ENCODE measurements at places on chromosomes 3 and 15.

DNA sequence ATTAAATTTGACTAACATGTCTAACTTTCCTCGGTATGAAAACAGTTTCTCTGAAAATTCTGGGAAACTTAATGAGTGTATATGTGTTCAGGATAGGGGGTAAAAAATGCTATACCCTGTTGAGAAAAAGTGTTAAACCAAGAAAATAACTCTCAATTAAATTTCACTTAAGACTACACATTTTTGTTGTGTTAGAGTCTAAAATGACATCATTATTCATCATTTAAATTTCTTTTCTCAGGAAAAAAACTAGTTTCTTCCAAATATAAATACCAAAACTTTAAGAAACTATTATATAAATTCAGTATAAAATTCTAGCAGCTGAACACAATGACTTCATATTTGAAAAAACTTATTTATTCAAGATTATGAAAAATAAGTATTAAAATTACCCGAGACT lies 52.2 kb downstream of the ZNF148 start:
- no peak for DNase-seq

GRCh38 chr3:69612791-69613190 lies 126.5 kb upstream of the MITF start:
- no peak for DNase-seq

GRCh38 chr15:85350395-85350794 lies 30.0 kb upstream of the AKAP13 start:
- DNase-seq: no peak

DNA sequence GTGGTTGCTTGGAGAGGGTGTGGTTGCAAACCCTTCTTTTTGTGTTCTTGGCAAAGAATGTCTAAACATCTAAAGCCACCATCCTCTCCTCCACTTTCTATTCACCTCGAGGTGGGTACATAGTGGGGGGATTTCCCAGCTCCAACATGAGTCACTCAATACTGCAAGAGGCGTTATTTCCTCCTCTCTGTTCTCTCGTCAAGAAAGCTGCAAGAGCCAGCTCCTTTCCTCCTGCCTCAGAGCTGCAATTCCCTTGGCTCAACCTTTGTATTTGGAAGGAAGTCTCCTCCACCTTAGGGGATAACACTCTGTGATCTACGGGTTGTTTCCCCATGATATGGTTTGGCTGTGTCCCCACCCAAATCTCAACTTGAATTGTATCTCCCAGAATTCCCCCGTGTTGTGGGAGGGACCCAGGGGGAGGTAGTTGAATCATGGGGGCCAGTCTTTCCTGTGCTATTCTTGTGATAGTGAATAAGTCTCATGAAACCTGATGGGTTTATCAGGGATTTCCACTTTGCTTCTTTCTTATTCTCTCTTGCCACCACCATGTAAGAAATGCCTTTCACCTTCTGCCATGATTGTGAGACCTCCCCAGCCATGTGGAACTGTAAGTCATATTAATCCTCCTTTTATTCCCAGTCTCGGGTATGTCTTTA lies 138.4 kb downstream of the PLCL2 start:
- no peak for DNase-seq

DNA sequence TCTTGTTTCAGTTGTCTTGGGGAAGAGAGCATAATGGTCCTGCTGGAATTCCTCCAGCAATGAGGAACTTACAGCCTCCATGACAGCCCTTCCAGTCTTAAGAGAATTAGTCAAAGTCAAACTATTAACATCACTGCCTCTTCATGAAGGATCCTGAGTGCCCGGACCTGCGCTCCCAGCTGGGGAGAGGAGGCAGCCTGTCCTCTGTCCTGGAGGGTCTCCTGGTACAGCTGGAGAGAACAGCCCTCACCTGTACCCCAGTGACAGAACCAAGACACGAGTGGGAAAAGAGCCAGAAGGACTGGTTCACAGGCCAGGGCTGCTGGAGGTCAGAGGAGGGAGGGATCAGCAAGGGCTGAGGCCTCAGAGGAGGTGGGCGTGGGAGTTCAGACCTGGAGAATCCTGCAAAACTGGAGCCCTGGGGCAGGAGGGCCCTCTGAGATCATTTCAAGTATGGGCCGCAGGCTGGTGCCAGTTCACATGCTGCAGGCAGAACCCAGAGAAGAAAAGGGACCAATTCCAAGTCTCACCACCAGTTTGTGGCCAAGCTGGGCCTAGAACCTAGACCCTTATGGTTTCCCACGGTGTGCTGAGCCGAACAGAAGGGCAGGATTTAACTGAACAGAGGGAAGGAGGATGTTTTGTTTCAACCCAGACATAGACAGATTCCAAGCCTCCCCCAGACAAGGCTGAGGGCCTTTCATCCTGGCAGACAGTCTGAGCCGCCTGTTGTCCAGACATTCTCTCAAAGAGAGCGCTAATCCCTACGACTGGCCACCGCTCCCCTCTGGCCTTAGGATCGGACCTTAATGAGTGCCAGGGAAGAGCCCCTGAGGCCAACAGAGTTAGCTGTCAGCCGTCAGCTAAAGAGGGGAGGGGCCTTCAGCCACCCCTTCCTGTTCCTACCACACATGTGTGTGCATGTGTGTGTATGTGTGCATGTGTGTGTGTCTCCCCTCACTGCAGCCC lies 18.2 kb downstream of the LOXL1 start:
- no peak for DNase-seq

DNA sequence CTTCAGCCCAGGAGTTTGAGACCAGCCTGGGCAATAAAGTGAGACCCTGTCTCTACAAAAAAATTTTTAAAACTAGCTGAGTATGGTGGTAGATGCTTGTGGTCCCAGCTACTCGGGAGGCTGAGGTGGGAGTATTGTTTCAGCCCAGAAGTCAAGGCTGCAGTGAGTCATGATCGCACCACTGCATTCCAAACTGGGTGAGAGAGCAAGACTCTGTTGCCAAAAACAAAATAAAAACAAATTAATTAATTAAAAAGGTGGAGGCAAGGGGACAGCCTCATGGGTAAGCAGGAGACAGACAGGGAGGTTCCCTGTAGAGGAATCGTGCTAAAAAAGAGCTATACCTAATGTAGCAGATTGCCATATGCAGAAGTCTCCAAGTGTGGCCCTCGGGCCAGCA lies 12.6 kb downstream of the HAPLN3 start:
- no peak for DNase-seq

DNA sequence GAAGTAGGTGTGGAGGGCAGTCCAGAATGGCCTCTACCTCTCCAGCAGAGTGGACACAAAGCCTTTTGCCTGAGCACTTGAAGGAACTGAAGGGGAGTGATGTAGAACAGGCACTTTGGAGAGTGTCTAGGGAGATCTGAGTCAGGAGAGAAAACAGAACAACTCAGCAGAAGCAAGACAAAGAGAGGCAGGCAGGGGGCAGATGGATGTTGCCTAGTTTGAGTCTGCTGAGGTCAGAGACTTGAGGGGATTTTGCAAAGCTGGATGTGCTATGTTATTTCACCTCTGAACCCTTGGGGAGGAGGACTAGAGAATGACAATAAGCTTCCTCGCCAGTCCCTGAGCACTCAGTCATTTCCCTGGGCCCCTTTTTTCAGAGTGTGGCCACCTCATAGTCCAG lies 366.4 kb downstream of the EPHB1 start:
- DNase-seq: no peak

DNA sequence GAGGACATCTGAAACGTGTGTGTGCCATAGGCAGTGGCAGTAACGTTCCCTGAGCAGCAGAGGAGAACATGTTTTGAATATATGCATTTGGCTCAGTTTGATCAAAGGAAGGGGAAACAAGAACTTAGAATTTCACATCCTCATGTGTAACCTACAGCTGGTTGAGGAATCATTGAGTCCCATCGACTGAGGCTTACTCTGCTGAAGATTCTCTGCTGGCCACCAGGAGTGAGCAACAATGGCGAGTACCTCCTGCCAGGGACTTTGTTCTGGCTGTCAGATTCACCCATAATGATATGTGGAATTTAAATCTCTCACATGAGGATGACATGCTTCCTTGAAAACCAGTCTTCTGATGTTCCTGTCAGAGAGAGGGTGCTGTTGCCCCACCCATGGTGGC lies 21.3 kb downstream of the GORASP1 start:
- DNase-seq: no peak

All from central memory CD8-positive, alpha-beta T cell (primary cell).